Tibial artery (tissue), 4 donors: ENCODE measurements at places on chromosomes 2 and 18.

GRCh38 chr2:210207929-210208328 is 17.3 kb downstream of the ACADL start:
- H3K36me3 ChIP-seq, result peaks cover 56% of the 10 kb centered on the region
- no peak for DNase-seq
- H3K27ac ChIP-seq, result no peak overlapping the region
- no peaks in the 10 kb centered on the region for H3K27me3 ChIP-seq
- no peak overlapping the region for H3K4me3 ChIP-seq

DNA sequence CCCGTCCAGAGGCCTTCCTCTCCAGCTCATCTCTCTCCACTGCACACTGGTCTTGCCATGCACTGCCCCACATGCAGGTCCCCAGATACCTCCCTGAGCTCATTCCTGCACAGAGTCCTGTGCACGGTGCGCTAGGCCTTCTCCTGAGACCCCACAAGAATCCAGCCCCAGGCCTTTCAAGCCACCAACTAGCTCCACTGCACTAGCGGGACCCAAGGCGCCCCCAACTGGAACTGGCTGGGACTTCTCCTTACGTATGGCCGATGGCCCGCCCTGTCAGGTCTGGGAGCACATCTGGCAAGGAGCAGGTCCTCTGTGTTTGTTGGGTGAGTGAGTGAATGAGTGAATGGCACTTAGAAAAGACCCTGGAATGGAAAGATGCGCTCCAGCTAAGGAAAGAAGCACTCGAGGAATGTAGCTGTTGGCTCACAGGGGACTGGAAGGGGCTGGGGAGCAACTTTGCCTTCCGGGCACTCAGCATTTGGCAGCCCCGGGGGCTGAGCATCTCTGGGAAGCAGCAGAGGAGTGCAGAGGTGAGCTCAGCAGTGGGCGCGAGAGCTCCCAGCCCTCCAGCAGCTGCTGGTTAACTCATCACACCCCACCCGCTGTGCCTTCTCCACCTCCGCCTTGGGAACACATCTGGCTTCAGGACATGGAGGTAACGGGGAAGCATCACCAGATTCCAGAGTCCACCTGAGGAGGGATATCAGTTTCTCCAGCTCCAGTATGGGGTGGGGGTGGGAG is 223.1 kb downstream of the GLI2 start:
- no peak for DNase-seq
- no peaks in the 10 kb centered on the region for H3K27me3 ChIP-seq
- H3K4me1 ChIP-seq, result no peaks in the 10 kb centered on the region
- H3K4me3 ChIP-seq, result no peak overlapping the region
- H3K36me3 ChIP-seq, result peaks cover 29% of the 10 kb centered on the region
- no peak overlapping the region for H3K27ac ChIP-seq

GRCh38 chr2:119694845-119695521 is 16.0 kb downstream of the TMEM177 start:
- no peak for DNase-seq
- H3K27me3 ChIP-seq, result no peaks in the 10 kb centered on the region
- H3K27ac ChIP-seq, result no peak overlapping the region
- no peak overlapping the region for H3K4me3 ChIP-seq
- peaks cover 6% of the 10 kb centered on the region for H3K4me1 ChIP-seq

DNA sequence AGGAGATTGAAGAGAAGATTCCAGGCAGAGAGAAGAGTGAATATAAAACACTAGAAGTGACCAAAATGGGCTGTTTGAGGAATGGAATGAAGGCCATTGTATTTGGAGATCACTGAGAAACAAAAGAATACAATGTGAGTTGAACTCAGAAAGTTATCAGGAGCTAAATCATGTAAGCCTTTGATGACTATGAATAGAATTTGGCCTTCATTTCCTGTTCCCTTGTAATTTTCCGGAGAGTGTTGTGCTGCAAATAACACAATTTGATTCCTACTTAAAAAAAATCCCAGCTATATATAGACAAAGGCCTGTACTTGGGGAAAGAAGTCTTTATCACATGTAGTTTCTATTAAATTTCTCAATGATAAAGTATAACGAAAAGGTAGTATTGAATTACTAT is 33.7 kb upstream of the KYNU start:
- no peak overlapping the region for H3K27ac ChIP-seq
- H3K4me1 ChIP-seq, result no peaks in the 10 kb centered on the region
- H3K27me3 ChIP-seq, result no peaks in the 10 kb centered on the region
- H3K36me3 ChIP-seq, result no peaks in the 10 kb centered on the region
- DNase-seq, result no peak

- H3K4me1 ChIP-seq, result no peaks in the 10 kb centered on the region
- no peak overlapping the region for H3K27ac ChIP-seq
- no peaks in the 10 kb centered on the region for H3K27me3 ChIP-seq
- H3K36me3 ChIP-seq, result no peaks in the 10 kb centered on the region
- DNase-seq, result no peak
- no peak overlapping the region for H3K4me3 ChIP-seq
Measured at GRCh38 chr18:13191779-13192178, 26.8 kb upstream of the LDLRAD4 start.

- no peak overlapping the region for H3K4me3 ChIP-seq
- no peak for DNase-seq
- H3K36me3 ChIP-seq, result no peaks in the 10 kb centered on the region
- no peaks in the 10 kb centered on the region for H3K4me1 ChIP-seq
- no peaks in the 10 kb centered on the region for H3K27me3 ChIP-seq
Measured at GRCh38 chr2:45759310-45759851, 107.9 kb downstream of the PRKCE start.

DNA sequence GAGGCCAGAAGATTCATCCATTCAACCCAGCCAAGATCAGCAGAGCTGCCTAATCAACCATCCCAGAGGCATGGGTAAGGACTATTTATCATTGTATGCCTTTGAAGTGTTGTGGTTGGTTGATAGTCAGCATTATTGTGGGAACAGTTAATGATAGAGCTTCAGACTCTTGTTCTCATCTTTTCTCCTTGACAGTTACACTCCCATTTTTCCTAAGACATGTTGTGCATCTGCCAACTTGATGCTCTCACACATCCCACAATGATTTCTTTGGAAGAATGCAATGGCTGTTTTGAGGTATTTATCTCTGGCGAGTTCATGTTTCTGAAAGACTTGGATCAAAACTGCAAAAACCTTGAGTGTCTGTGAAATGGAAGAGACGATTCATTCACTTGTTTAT is 55.4 kb downstream of the FASTKD2 start:
- no peak overlapping the region for H3K27ac ChIP-seq
- peaks cover 3% of the 10 kb centered on the region for H3K36me3 ChIP-seq

DNA sequence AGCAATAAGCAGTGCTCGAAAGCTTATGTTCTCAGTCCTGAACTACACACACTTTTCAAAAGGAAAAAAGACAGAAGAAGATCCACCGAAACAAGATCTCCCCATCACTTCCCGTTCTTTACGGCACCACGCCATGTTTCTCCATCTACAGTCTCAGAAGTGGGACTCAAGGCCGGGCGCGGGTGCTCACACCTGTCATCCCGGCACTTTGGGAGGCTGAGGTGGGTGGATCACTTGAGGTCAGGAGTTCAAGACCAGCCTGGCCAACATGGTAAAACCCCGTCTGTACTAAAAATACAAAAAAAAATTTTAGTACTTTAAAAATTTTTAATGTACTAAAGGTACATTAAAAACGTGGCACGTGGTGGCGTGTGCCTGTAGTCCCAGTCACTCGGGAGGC is 31.2 kb downstream of the ZNF516 start:
- peaks cover 5% of the 10 kb centered on the region for H3K27me3 ChIP-seq
- no peak overlapping the region for H3K27ac ChIP-seq
- DNase-seq, result no peak
- no peaks in the 10 kb centered on the region for H3K36me3 ChIP-seq
- H3K4me3 ChIP-seq, result no peak overlapping the region

GRCh38 chr18:64416990-64417389 is 268.1 kb upstream of the LINC00305 start:
- no peaks in the 10 kb centered on the region for H3K27me3 ChIP-seq
- no peaks in the 10 kb centered on the region for H3K4me1 ChIP-seq
- no peak for DNase-seq
- no peak overlapping the region for H3K27ac ChIP-seq

DNA sequence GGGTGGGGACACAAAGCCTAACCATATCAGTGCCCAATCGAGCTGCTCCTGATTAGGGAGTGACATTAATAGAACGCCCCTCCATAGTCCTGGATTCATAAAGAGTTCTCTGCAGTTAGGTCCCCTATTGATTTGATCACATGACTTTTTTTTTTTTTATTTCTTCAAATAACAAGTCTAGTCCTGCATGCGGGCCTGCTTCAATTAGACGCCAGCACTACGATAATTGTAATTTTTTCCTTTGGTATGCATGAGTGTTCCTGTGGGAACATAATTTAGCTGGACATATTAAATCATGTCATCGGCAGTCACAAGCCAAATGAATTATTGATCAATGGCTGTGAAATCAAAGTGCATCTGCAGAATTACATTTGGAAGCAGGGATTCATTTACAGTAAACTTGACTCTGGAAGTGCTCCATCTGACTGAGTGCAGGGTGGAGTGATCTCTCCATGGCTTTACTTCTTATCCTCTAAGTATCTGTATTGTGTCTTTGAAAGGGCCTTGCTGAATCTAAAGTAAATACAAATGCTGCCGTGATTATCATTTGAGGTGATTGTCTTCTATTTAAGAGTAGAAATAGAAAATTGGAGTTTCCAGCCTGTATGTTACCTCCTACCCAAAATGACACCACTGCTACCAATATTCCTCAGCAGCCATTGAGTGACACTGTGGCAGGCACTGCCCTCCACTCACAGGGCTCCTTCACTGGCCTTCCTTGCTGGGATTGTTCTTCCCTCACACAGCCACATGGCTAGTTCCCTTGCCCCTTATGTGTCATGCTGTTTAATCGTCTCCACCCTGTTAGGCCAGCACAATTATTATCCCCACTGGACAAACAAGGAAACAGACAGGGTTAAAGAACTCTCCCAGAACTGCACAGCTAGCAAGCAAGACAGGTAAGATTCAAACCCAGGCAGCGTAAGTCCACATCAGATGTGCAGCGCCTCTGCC is 337.4 kb upstream of the ID2 start:
- no peak overlapping the region for H3K27ac ChIP-seq
- no peak overlapping the region for H3K4me3 ChIP-seq
- no peaks in the 10 kb centered on the region for H3K36me3 ChIP-seq
- H3K27me3 ChIP-seq, result no peaks in the 10 kb centered on the region
- no peaks in the 10 kb centered on the region for H3K4me1 ChIP-seq
- DNase-seq, result no peak

DNA sequence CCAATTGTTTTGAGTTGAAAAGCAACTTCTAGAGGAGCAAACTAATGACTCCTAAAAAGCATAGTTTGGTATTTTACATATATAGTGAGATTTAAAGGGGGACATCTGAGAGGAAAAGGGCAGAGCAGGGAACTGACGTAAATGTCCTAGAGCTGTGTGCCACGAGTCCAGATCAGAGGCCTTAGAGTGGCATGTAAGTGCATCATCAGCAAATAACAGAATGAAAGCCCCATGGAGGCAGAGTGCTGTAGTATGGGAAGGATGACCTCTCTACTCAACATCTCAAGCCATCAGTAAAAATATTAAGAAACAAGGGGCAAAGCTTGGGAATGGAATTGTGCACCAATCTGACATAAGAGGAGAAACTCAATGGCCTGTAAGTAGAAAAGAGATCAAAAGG is 31.4 kb downstream of the SCG2 start:
- H3K27ac ChIP-seq, result no peak overlapping the region
- H3K36me3 ChIP-seq, result no peaks in the 10 kb centered on the region
- no peak for DNase-seq
- no peak overlapping the region for H3K4me3 ChIP-seq
- H3K27me3 ChIP-seq, result no peaks in the 10 kb centered on the region
